ENCODE measurements at places on chromosomes 16 and 17.

DNA sequence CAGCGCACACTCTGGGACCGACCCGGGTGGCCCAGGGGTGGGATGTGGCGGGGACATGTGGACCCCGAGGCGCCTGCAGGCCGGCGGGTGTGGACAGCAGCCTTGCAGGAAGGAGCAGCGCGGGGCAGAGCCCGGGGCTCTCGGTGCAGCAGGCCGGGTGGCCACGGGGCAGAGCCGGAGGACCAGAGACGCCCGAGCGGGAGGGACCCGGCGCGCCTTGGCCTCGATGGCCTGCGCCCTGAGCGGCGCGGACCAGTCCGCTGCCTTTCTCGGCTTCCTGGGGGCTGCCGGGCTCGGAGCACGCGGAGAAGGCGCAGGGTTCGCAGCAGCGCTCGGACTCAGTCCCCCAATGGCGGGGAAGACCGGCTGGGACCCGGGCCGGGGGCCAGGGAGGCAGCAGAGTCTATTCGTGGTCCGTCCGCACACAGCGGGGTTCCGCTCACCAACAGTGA, 43.4 kb downstream of the OSBPL7 start:
- DNase-seq = no peak

DNA sequence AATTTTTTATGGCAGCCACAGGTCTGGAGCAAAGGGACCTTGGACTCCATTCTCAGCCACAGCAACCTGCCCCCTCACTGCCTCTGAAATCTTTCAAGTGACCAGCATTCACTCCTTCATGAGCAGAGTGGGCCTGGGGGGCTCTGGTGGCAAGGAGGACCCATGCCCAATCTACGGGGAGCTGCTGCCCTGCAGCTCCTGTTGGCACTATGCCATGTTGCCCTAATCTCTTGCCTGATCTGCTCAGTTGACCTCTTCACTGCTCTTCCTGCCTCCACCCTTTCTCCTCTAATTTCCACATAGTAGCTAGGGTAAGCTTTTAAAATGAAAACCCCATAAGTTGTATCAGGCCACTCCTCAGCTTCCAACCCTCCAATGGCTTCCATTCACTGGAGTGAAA, 2.9 kb upstream of the PRKCB start:
- DNase-seq = no peak

GRCh38 chr16:31351942-31352325, 3.0 kb upstream of the ITGAX start:
- no peak for DNase-seq

DNA sequence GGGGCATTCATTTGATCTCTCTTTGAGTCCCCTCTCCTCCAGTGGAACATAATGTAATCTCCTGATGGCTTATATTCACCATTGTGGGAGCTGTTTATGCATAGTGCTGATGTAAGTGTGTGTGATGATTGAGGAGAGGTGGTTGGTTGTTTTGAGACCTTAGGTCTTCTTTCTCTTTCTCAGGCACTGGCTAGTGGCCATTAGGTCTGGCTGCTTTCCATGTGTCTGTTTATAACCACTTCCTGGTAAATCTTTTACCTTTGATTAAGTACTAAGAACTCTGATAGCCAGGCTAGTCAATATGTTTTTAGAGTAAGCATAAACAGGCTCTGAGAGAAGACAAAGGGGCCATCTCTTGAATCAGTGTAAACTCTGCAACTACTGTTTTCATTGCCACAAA, 27.9 kb downstream of the VAT1L start:
- DNase-seq = no peak

GRCh38 chr17:1182811-1183170, 3.0 kb upstream of the ABR start:
- no peak for DNase-seq

DNA sequence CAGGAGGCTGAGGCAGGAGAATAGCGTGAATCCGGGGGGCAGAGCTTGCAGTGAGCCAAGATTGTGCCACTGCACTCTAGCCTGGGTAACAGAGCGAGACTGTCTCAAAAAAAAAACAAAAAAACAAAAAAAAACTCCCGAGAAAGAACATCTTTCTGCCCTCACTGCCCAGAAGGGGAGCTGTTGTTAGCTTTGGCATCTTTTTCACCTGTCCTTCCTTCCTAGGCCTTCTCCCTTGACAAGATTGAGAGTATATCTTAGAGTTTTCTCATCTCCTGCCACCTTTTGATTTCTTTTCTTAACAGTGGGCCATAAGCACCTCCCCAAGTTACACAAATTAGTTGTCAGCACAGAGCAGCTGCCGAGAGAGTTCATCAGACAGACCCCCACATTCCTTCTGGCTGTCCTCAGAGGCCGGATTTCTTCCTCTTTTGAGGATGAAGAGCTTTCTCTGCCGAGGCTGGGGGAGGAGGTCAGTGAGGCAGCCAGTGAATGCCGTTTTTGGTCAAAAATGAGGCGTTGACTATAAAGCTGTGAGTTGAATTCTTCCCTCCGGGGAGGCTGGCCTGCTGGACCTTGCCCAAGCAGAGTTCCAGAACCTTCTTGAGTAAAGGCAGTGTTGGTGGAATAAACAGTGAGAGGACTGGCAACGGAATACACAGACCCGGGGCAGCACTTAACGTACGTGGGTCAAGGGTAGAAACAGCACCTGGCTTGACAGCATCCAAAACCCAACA, 127.0 kb downstream of the ABCC6 start:
- DNase-seq = peak; percentile 49

DNA sequence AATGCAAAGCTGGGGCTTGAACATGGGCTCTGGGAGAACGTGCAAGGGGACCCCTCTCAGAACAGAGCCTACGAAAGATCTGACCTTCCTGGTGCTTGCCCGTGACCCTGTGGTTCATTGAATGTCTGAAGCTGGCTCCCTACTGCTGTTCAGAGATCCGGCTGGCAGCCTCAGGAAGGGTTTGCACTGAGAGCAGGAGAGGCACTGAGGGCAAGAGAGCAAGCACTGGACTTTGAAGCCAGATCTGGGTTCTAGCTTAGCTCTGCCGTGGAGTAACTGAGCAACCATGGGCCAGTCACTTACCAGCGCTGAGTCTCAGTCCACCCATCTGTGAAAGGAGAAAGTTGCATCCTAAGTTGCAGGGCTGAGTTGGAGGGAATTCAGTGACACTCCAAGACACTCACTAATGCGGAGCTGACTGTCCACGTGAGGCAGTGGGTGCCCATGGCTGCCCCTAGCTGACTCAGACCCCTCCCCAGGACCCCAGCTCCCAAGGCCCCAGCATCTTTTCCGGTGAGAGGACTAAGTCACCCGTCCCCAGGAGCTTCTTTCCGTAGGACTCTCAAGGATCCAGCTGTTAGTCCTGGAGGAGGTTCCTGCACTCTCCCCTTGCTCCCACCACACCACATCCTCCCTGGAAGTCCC, 41.3 kb downstream of the BEAN1 start:
- DNase-seq = no peak

GRCh38 chr16:87266846-87267245, 50.3 kb downstream of the C16orf95 start:
- DNase-seq = no peak

DNA sequence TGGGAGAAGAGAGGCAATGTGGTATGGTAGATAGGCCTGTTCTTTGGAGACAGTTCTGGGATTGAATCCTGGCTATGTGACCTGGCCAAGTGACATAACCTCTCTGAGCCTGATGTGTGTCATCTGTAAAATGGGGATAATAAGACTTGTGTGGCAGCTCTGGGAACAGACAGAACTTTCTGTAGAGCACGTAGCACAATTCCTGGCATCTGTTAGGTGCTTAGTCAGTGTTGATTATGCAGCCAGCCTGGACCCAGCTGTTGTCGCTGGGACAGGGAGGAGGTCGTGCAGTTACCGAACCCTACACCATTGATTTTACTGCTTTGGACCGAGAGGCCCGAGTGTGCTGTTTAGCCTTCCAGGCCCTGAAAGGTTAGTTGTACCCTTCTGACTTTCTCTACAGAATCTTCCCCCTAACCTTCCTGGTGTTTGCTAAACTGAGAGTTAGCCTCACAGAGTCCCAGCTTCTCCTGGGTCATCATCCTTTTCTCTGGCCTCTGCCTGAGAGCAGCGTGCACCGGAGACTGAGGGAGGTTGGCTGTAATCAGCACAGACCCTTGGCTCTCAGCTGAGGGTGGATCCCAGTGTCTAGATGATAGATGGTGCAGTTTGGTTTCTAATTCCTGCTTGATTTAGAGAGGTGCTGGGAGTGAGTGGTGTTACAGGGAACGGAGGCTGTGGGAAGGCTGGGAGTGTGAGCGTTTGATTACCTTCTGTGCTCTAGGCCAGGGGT, 31.9 kb downstream of the MSI2 start:
- no peak for DNase-seq

DNA sequence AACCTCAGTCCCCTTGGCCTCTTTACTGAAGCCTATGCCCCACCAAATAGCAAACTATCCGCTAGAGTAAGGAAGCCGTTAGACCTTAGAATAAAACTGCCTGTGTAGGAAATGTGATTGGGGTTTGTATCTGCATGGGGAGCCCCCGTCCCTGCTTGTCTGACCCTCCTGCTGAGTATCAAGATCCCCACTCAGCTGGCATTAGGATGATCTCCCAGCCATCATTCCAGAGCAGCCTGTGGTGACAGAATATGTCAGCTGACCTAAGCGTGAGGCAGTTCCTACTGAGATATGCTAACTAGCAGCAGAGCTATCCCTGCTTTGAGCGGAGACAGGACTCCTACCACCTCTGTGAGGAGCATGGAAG, 645 bp upstream of the GFOD2 start:
- no peak for DNase-seq

DNA sequence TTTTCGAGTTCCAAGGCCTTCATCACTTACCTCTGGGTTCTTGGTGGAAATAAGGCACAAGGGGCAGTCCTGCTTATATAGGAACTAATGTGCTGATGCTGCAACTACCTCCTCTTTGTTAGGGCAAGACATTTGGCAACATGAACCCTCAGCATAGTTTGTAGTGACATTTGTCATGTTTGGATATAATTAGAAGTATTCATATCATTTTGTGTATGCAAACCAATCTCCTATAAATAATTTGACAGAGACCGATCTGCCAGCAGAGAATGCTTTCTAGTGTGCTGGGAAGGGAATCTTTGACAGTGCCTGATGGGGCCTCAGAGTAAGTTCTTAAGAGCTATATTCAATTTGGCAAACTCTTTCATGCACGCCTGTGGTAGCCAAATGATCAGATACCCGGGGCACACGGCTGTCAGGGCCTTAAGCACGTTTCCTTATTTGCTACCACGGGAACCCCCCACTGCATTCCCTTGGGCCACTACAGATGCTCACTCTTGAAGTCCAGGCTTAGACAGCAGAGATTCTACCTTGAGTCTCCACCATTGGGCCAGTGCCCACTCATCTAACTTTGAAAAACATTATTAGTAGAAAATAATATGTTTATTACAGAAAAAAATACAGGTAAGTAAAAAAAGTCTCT, at the start of gene MYH8:
Gene MYH8 (minus strand): TSS at position 51 of the 643 bp plus-strand sequence. CDS start 1,723 bp downstream, outside the sequence.
- no peak for DNase-seq

GRCh38 chr16:47523342-47524006, 62.3 kb downstream of the PHKB start:
- no peak for DNase-seq

- DNase-seq = no peak
These were observed 42.5 kb downstream of the ERN1 start for GRCh38 chr17:64087252-64088005.

DNA sequence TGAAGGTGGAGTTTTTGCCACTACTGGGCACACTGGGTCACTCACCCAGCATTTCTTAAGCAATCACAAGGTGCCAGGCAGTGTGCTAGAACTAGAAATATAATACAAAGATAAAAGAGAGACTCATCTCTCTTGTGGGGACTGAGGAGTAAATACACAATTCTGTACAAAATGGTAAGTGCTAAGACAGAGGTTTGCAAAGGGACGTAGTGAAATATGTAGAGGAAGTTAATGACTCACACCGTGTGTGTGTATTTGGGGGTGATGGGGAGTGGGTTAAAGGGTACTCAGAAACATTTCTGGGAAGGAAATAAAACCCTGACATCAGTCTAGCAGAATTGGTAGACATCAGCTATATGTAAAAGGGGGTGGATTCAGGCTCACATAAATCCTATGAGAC, 389.3 kb downstream of the CA10 start:
- DNase-seq = no peak

All from thoracic aorta (tissue), 2 donors.